GM12892 (cell line): ENCODE measurements at places on chromosomes 7 and 10.
A peak's percentile ranks its signal among the peaks of the same experiment; 100 is the strongest.

DNA sequence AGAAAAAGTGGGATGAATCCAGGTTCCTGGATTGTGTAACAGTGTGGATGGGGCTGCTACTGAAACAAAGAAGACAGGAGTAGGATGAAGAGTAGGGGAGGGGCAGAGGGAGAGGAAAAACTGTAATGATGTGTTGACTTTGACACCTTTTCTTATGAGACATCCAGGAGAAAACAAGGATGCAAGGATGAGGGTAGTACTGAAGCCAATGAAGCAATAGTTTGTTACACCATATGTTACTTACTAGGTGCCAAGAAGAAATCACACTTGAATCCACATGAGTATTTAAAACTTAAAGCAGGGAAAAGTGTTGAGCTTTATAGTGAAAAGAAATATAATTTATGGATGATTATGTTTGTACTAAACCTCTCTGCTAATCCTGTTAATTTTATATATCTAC is 420.6 kb downstream of the ARL4A start:
- no peak for DNase-seq

DNA sequence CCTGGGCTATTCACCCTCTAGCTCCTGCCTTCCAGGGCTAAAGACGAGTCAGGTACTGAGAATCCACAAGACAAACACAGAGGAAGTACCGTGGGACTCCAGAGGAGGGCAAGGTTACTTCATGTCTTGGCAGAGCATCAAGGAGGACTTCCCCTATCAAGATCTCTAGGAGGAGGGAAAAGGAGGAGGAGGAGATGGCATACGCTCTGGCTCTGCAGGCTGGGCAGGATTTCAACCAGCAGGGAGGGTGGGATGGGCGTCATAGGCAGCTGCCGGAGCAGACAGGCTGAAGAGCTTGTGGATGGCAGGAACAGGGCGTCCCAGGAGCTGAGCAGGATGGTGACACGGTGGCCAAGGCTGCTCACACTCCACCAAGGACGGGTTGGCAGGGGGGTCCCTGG is 21.3 kb downstream of the MDH2 start:
- no peak for DNase-seq

- no peak for DNase-seq
These were observed 49.3 kb downstream of the FBXL13 start for GRCh38 chr7:103025341-103025740.

DNA sequence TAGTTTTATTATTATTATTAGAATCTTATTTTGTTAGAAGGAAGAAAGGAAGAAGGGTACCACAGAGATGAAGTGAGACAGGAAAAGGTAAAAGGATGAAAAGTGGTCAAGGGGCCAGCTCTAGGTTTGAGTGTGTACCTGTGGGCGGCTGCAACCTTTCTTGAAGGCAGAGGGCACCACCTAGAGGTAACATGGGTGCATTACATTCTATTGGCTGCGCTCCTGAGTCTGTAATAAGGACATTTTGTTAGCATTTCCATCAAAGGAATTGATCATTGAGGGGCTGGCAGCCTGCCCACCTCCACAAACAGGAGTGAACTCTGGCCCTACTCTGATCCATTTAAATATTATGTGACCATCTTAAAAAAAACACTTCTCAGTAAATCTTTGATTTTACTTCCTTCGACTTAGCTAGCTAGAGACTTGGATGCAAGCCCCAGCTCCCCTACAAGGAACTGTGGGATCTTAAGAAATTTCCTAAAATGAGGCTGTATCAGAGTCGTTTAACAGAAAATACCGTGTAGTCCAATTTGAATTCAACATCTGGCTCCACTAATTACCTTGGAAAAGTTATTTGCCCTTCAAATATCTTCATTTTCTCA is 610.4 kb downstream of the IPMK start:
- DNase-seq: peak; percentile 1
